ENCODE measurements at places on chromosomes 2 and 18.
A peak's percentile ranks its signal among the peaks of the same experiment; 100 is the strongest.

DNA sequence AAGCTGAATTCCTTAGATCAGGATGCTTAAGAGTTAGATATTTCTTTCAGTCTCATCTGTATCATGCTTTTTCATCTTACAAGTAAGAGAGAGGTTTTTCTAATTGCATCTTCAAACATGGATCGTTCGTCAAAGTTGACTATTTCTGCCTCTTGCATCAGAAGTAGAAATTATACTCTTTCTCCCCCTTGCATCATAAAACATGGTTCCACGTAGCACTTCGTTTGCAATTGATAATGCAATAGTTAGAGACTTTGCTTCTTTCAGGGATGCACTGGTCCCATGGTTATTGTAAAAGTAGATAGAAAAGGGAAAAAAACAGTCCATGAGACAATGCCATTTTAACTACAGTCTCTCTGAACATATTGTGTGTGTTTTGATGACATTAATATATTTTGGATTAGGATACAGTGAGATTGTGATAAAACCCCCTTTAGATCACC lies 75.1 kb upstream of the PARD3B start:
- DNase-seq: no peak

GRCh38 chr2:170975127-170975942 lies 46.3 kb downstream of the GORASP2 start:
- no peak for DNase-seq

DNA sequence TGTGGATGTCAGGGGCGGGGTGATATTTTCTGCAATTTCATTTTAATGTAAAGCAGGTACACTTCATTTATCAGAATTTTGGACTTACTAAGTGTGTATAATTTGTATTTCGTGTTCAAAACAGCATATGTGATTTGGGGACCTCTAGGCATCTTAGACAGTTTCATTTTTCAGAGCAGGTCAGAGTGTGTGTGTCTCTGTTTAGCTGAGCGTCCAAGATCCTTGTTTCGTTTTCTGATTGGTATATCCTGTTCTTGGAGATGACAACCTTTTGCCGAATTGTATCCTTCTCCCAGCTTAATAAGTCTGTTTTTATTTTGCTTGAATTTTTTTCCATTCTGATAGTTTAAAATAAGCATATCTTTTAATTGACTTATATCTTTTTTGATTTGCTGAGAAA lies 128.3 kb downstream of the KCNJ3 start:
- DNase-seq: no peak

DNA sequence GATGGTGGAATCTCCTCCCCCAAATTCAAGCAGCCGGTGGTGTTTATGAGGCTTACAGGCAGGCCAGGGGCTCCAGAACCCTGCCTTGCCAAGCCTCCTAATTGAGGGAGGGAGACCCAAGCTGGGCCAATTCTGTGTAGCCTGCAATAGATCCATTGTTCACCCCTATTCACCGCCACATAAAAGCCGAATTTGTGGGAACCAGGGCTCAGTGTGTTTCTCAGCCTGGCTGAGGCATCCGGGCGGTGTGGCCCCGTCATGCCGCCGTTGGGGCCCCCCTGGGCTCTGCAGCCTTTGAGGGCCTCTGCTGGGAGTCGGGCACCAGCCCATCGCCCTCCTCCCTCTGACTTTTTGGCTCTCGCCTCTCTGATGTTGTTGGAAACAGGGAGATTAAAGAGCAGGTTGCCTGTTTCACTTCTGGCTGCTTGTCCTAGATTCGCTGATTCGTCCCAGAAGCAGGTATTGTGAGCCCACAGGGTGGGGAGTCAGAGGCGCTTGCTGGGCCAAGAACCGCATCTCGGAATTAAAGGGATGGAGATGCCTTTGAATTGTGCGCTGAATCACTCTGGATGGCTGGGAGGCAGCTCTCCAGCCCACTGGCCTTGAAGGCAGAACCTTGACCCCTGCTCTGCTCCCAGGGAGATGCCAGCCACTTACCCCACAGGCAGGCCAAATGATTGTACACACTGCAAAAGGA lies 14.7 kb upstream of the OTOS start:
- no peak for DNase-seq

GRCh38 chr2:240287496-240288086 lies 147.1 kb upstream of the OTOS start:
- DNase-seq: no peak

- no peak for DNase-seq
These were observed 47.7 kb downstream of the PRKCE start for GRCh38 chr2:45699032-45699658.

GRCh38 chr2:239327536-239328350 lies 73.1 kb downstream of the HDAC4 start:
- DNase-seq: no peak

GRCh38 chr2:135667045-135667444 lies 74.6 kb upstream of the UBXN4 start:
- no peak for DNase-seq

GRCh38 chr2:176961775-176962619 lies 250.6 kb upstream of the HNRNPA3 start:
- DNase-seq: no peak

DNA sequence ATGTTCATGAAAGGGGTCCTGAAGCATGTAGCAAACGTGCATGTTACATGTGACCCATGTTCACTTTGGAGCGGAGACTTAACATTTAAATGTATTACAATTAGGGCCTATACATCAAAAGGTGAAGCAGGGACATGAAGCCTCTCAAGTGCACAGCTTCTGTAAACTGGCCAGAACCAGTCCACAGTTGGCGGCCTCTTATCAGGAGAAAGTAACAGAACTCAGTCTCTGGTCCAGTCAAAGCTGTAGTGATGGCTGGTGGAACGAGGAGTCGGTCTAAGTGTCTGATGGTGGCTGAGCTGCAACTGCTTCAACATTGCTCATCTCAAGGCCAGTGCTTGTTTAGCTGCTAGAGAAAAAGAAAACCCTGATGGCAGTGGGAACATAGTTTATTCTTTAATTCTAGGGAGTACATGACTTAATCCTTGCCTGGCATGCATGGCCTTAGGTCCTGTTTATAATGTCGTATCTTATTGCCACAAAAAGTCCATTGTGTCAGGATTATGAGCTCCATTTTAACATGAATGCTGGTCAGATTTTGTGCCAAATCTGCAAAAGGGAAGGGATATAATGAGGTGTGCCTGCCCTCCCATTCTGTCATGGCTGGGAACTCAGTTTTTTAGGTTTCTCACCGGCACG lies 22.2 kb upstream of the YES1 start:
- no peak for DNase-seq

DNA sequence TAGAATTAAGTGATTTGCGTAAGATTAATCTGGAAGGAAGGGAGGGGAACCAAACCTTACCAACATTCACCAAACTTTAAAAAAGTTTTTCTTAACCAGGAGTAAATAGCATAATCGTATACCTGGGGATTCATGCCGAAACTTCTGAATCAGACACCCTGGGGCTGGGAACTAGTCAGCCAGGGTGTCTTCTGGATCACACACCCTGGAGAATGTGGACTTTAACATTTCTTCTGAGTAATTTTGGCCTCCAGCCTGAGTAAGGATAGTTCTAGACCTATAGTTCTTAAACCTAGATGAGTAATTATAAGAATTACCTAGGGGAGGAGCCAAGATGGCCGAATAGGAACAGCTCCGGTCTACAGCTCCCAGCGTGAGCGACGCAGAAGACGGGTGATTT lies 44.1 kb upstream of the MEIS1 start:
- DNase-seq: no peak

DNA sequence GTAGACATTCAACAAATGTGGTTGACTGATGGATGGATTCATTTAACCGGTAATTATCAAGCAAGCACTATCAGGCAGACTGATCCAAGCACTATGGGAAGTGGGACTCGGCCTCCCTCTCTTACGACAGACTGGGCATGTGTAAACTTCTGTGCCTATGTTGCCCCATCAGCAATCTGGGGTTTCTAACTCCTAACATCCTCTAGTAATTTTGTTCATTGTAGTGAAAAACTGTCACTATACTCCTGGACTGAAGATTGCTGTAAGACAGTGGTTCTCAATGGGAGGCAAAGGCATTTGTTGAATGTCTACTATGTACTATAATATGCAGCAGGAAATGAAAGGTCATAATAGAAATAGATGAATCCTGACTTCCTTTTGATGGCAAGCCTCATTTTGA lies 51.2 kb upstream of the CREB1 start:
- DNase-seq: no peak

GRCh38 chr18:67583621-67584020 lies 67.1 kb upstream of the DSEL start:
- DNase-seq: no peak

- DNase-seq: no peak
These were observed 504 bp downstream of the ASAP2 start for GRCh38 chr2:9206991-9207640.

DNA sequence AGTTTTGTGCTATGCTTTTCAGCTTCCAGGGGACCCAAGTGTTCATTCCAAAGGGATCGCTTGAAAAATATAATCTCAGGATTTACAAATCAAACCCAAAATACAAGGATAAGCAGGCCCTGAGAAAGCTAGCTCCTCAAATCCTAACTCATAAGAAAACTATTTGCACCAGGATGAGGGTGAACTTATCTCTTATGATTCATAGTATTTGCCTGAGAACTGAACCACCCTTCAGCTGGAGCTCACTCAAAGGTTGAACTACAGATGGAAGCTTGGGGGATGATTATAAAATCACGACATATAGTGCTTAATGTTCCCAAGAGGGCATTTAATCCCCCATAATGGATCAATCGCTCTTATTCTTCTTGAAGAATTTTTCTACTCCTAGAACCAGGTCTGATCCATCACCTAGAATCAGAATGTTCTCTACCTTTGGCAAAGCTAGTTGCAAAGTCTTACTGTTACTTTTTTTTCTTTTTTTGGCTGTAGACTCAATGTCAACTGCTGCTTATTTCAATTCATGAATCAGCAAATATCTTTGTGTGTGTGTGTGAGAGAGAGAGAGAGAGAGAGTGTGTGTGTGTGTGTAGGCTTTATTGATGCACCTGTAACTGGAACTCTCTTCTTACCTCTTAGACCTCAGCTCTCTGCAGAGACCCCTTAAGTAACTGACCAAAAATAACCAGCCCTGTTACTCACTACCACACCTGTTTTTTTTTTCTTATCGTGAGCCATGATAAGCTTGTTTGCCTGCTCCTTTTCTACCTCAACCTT lies 44.8 kb downstream of the ARL4C start:
- DNase-seq: no peak

DNA sequence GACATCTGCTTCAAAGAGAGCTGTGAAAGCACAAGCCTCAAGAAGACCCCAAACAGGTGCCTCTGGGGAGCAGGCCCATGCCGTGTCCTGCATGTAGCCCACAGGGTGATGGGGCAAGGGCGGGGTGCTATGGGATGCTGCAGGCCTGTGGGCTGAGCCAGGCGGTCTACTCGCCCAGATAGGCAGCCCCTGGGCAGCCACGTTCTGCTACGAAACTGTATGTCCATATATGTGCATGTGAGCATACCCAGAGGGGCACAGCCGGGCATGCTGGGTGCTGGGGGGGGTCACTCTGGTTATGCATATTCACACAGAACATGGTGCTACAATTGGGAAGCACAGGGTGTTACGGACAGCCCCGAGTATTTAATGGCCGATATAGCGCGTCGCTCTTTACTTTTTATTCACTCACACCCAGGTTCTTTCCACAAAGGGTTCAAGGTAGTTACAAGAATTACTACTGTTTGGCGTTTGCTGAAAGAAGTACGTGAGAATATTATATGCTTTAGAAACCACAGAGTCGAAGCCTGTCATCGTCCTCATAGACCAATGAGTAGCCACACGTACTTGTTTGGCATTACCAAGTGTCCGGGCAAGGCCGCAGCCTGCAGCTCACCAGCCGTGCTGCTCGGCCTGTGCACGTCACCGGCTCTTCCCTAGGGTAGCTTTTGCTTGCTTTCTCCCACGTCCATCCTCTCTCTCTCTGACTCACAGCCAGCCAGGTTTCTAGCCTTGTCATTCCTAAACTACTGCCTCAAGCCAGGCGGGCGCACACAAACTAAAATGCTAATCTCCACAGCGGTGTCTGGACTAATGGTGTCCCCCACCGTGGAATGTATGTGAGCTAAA lies 14.4 kb downstream of the MTERF4 start:
- DNase-seq: no peak

DNA sequence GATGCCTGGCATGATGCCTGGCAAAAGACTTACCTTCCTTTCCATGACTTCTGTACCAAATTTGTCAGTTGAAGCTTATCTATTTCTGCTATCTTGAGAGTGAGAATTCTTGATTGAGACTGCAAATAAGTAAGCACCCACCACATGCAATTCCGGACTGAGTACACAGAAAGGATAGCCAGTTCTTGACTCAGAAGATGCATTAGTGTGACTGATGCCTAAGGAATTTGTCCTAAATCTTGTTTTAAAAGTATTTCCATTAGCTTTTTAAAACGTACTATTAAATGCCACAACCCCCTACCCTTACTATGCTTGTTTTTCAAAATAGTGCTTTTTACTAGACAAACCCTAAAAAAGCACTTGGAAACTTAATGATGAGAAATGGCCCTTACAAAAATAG lies 545 bp downstream of the MPP4 start:
- DNase-seq: no peak

GRCh38 chr2:231926180-231926741 lies at the start of gene NPPC:
Gene NPPC (minus strand): TSS chr2:231926396. CDS start chr2:231926249, 147 bp downstream.
- DNase-seq: peak; percentile 61

DNA sequence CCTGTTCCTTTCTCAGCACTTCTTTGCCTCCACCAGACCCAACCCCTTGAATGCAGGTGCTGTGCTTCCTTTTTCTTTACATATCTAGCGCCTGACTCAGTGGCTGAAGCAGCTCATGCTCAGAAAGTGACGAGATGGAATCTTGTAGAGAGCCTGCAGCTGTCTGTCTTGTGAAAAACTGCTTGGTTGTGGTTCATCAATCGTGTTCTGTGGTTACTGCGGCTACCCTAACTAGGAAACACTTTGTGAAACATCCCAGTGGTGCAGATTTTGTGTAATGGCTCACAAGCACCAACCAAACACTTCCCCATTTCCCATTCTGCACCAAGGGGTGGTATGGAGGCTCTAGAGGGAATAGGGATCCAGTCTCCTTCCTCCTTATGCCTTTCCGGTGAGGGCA lies 307.2 kb upstream of the MMADHC start:
- DNase-seq: no peak

DNA sequence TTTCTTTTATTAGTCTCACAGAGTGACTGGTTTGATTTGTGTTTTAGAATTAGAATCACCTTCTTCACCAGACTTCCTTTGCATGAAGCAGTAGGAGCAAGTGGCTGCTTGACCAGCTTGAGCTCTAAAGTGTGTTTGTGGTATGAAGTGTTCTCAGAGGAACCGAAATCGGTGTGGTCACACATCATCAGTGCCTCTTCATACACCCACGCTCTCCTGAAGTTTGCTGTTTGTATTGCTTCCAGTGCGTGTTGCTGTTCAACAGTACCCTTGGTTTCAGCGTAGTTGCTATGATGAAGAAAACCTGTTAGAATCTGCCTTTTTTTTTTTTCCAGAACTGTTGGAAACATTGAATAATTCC lies 77.9 kb downstream of the LIMS1 start:
- DNase-seq: no peak
